ENCODE measurements at places on chromosomes 2 and 18.

GRCh38 chr2:167340322-167340721, 452.0 kb downstream of the XIRP2 start:
- no peak for DNase-seq

GRCh38 chr18:45328296-45328695, 287.0 kb upstream of the SLC14A2 start:
- no peak for DNase-seq

GRCh38 chr2:6791682-6792081, 74.0 kb downstream of the CMPK2 start:
- DNase-seq = no peak

- DNase-seq = no peak
These were observed 97.4 kb upstream of the NABP1 start for GRCh38 chr2:191580581-191580980.

- DNase-seq = no peak
These were observed 146.0 kb upstream of the SERTAD2 start for GRCh38 chr2:64799592-64800252.

DNA sequence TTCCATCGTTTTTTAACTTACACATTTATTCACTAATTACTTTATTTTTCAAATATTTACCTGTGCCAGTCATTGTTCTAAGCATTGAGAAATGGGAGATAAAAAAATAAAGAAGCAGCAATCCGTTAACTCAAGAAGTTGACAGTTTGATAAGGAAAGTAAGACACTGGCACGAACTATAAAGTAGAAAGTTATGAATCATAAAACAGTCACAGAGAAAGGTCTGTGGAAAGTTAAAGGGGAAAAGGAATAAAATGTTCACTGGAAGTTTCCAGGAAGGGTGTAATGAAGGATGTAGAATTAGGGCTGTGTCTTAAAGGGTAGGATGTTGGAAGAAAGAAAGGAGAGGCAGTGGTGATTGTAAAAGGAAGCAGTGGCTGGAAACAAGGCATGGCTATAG, 118.9 kb downstream of the RDH14 start:
- no peak for DNase-seq

- no peak for DNase-seq
These were observed 564.0 kb downstream of the TNS1 start for GRCh38 chr2:217438821-217439220.

GRCh38 chr2:150735894-150736498, 248.5 kb upstream of the RND3 start:
- DNase-seq = no peak

DNA sequence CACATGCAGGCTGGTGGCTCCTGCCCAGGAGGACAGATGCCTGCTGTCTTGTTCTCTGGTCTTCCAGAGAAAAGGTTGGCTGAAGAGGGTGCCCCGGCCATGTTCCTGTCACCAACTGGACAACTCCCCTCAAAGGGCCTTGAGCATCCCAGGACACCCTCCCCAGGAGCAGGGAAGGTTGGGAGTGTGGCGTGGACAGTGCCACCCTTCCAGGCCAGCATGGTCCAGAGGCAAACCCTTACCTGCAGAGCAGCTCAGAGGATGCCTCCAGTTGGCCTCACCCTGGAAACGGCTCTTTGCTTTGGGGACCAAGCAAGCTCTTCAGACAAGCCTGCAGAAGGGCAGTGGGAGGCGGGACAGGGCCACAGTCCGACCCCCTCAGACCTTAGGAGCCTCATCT, 4.9 kb upstream of the GPC1 start:
- DNase-seq = no peak

DNA sequence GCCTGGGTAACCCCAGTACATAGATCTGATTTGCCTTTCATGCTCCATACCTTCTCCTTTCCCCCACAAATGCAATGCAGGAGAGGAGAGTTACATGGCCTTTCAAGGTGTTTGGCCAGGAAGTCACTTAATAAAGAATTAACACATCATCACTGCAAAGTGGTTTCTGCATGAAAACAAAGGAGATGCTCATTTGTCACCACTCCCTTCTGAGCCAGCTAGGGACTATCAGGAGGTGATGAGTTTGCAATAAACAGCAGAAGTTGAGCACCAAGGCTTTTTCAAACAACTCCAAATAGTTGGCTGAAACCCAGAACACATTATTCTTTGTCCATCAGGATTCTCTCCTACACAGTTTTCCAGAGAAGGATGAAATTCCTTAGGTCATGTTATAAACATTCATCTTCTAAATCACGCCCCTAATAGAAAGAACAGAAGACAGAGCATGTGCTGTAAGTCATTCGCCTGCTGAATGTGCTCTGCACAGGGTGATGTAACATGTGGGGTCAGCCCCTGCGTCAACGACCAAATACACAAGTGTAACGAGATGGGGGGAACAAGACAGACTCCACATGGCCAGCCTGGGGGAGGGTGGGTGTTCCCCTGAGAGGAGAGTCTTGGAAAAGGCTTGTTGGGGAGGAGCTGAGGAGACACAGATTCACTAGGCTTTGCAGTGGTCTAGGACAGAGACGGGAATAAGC, 87.3 kb upstream of the RMDN2 start:
- DNase-seq = no peak

GRCh38 chr18:8656232-8656631, 47.0 kb downstream of the RAB12 start:
- DNase-seq = no peak

GRCh38 chr2:127575941-127576432, 40.5 kb downstream of the MYO7B start:
- no peak for DNase-seq

DNA sequence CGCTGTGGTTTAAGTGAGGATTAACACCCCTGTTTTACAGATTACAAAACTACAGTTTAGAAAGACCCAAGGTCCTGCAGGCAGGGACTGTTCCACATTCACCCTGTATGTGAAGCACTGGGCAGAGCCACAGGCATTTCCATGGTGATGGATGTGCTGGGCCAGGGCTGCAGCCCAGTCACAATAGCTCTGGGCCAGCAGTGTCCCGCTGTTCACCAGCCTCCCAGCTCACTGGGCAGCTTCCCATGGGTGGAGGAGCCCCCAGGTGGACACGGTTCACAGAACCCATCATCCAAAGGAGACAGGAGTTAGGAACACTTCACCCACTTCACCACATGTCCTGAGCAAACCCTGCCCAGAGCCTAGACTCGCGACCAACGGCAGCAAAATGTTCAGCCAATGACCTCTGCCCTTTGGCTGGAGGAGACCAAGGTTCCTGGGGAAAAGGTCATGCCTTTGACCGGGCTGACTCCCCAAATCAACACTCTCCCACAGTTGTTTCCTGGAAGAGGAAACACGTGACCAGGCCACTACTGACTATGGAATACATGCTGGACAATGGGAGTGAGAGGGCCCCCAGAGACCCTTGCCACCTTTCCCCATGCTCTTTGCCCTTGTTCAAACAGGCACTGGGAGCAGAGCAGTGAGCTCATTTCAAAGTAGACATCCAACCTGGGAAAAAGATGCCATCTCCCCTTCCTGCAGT, 28.0 kb upstream of the SLC35F6 start:
- no peak for DNase-seq

DNA sequence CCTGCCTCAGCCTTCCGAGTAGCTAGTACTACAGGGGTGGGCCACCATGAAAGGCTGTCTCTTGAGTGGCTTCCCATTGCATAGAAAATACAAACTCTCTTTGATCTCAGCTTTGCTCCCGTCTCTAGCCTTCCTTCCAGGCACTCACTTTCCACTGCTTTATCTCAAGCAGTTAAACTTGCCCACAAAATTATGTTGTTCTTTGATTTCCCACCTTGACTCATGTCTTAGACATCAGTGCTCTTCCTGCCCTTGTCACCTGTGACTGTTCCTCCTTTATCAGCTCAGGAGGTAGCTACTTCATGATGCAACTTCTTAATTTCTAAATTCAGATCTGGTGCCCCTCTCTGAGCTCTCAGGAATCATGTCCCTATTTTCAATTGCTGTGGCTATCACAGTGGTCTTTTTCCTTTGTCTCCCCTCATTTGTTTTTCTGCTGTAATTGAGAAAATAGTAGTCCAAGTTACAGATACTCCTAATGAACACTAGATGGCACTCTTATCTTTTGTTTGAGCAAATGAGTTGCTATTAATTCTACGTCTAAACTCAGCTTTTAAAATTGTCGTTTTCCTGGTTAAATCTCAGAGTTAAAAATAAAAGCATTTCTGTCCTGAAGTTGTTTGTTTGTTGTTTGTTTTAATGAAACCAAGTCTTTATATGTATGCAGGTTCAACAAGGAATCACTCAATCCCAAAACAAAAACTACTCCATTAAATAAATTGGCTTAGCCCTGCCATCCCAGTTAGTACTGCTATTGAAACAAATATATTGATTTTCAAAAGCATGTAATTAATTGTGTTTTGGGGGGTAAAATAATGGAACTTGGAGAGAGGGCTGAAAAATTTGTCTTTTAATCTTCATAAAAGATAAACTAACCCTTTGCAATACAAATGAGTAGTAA, 46.9 kb upstream of the GREB1L start:
- DNase-seq = no peak

- DNase-seq = no peak
These were observed 139.6 kb upstream of the PELI1 start for GRCh38 chr2:64283641-64284361.
